ENCODE measurements at places on chromosomes 4 and X.

- DNase-seq, result no peak
Observed at GRCh38 chr4:24965627-24966026, 52.8 kb upstream of the CCDC149 start.

DNA sequence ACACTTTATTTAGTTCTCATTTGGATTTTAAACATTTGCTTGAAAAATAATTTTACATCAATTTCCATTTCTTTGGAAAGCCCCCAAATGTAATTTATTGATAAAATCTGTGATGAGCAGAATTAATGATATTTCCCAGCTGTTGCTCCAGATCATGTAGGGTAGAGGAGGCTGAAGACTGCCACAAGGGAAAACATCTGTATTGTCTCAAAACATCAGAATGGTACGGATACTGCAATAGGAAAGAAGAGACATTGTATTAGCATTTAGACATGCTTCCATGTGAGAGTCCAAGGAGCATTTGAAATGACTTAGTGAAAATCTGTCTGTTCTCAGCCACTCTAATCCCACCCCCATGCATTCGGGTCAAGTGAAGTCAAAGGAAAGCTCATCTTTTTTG is 14.4 kb downstream of the ADH1A start:
- no peak for DNase-seq

DNA sequence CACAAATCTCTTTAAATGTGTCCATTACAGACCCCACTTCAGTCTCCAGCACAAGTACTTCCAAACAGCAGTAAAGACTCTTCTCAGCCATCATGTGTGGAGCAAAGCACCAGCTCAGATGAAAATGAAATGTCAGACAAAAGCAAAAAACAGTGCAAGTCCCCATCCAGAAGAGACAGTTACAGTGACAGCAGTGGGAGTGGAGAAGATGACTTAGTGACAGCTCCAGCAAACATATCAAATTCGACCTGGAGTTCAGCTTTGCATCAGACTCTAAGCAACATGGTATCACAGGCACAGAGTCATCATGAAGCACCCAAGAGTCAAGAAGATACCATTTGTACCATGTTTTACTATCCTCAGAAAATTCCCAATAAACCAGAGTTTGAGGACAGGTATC is 78.0 kb downstream of the SLC10A6 start:
- no peak for DNase-seq

DNA sequence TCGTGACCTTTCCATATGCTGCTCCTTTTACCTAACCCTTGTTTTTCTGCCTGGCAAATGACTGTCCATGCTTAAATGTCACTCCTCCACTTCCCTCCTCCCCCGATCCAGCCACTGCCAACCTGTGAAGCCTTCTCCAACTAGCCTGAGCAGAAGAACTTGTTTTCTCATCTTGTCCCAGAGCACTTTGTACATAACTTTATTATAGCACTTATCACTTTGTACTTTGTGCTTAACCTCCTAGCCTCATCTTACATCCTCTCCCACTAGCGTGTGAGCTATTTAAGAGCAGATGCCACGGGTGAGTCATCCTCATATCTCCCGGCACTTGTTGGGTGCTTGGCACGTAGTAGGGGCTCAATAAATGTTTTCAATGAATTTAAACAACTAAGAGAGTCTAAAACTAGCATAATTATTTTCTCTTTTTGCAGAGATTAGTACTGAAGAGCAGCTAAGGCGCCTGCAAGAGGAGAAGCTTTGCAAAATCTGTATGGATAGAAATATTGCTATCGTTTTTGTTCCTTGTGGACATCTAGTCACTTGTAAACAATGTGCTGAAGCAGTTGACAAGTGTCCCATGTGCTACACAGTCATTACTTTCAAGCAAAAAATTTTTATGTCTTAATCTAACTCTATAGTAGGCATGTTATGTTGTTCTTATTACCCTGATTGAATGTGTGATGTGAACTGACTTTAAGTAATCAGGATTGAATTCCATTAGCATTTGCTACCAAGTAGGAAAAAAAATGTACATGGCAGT is 46.9 kb downstream of the XIAP start:
- no peak for DNase-seq

DNA sequence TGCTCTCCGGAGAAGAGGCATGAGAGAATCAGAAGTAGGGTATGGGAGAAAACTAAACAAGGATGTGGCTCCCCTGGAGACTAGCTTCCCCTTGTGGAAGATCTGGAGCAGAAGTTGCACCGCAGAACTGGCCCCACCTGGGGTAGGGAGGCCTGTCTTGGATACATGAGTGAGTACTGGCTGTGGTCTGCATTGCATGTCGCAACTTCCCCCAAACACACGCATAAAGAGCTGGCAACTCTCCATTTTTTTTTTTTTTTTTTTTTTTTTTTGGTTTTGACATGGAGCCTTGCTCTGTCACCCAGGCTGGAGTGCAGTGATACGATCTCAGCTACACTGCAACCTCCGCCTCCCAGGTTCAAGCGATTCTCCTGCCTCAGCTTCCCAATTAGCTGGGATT is 119.9 kb downstream of the EGF start:
- peak; percentile 33 for DNase-seq

GRCh38 chr4:79253924-79254323 is 71.9 kb downstream of the NAA11 start:
- no peak for DNase-seq

DNA sequence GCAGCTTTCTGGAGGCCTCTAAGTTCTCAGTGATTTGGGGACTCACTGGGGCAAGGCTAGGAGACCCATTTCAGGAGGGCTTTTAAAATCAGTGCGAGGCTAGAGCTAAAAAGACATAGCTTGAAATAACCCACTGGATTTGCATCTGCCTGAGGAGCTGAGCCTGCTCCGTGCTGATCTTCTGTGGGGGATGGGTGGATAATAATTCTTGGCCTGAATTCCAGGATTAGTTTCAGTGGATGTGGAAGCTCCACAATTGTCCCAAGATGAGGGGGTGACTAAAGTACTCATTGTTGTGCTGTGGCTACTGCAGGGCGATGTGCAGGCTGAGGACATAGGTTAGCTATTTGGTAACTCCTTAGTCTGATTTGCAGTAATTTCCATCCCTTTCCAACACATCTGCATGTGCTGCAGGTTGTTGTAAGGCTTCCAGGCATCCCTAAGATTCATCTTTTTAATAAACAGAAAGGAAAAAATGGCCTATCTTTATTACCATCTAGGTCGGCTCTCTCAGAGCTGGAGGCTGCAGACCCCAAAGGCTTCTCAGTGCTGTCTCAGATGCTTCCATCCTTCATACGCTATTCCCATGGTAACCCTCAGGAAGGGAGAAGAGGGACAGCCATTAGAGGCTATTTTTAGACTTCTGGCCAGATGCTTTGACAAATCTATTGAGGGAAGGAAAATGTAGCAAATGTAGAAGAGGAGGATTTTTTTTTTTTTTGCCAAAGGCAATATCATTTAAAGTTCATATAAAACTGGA is 63.4 kb downstream of the GRXCR1 start:
- DNase-seq, result no peak

DNA sequence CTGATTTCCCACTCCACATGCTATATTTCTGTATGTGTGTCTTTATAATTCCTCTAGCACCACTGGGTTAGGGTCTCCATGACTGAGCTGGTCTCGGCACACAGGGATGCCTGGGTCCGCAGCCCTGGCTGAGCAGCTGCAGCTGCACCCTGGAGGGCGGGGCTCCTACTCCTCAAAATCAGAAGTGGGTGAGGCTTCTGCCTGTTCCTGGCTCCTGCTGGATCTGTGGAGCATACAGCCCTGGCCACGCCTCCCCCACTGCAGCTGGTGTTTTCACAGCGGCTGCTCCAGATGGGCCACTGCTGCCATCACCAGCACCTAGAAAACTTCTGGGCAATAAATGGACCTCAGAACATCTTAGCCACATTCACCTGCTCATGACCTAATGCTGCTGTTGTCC is 30.9 kb downstream of the SPCS3 start:
- DNase-seq, result no peak

GRCh38 chr4:36209941-36210649 is 34.2 kb downstream of the ARAP2 start:
- no peak for DNase-seq

DNA sequence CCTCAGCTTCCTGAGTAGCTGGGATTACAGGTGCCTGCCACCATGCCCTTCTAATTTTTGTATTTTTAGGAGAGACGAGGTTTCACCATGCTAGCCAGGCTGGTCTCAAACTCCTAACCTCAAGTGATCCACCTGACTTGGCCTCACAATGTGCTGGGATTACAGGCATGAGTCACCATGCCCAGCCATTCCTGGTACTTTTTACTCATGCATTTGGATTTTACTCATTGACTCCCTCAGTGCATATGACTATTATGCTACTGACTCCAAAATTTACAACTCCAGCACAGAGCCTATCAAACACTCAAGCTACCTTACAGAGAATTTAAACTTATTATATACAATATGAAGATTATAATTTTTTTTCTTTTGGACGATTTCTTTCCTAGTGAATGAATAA is 199.9 kb downstream of the CXXC4 start:
- no peak for DNase-seq
